NCI-H748 treated with DMSO at 0.1 percent for 48 hours (cell line): ENCODE measurements at places on chromosomes 11 and 22.

DNA sequence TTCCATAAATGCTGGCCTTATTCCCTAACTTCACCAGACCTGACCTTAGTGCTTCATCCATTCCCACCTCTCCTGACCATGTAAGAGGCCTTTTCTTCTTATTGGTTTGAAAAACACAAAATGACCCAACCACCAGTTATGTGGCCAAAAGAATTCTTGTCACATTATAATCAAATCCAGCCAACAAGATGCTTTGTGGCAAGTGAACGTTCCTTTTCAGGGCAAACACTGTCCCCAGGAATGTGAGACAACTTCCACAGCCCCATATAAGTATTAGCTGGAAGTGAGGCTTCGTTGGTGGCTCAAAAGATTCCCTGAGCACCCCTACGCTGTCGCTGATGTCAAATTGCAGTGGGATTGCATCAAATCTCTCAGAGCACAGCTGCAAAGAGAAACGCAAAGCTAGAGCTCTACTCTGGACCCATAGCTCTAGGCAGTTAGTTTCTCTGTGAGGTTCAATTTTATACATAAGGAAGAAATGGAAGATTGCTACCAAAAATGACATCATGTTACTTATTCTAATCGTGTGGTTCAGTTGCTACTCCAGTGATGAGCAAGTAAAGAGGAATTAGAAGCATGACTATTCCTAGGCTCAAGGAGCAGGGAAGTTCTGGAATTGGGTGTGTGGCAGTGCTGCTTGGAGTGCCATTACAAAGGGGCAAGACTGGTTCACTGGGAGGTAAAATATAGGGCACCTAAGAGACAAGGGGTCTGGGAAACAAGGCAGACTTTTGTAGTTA lies 26.1 kb downstream of the GLYATL1 start:
- no peak for DNase-seq

DNA sequence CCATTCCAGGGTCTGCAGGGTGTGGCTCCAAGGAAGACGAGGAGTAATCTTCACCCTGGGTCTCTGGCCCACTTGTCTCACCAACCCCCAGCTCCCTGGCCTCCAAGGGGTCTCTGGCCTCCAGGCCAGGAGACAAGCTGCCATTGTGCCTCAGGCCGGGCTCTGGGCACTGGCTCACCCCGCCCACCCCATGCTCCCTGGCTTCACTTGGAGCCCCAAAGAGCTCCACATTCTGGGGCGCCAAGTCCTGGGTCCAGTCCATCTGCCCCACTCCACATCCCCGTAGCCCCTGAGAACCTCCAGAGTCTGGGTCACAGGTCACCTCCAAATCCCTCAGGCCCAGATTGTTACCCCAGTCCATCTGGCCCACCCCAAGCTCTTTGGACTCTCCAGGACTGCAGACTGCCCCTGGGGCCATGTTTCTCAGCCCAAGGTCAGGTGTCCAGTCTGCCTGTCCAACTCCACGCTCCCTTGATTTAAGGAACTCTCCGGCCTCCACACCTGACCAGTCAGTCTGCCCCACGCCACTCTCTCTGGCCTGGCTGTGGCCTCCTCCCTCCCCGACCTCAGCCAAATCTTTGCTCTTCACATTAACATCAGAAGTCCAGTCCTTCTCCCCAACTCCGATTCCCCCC lies 16.2 kb downstream of the TNKS1BP1 start:
- no peak for DNase-seq

- no peak for DNase-seq
Observed at GRCh38 chr11:58693026-58693425, 38.7 kb downstream of the GLYAT start.

DNA sequence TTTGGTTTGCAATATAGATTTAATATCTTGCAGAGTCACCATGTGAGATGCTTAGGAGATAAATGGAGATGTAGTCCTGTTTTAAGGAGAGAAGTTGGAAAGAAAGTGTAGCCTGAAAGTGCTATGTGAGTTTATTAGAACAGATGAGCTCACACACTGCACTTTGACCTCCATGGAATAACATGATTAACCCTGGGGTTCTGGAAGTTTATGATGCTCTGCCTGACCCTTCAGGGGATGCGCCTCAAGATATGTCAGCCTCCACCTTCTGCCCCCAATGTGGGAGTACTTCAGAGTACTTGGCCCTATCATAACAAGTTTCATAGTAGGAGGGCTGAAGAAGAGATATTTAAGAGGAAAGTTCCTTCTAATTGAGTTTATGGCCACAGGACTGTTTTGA lies 23.3 kb upstream of the TRIM21 start:
- no peak for DNase-seq

DNA sequence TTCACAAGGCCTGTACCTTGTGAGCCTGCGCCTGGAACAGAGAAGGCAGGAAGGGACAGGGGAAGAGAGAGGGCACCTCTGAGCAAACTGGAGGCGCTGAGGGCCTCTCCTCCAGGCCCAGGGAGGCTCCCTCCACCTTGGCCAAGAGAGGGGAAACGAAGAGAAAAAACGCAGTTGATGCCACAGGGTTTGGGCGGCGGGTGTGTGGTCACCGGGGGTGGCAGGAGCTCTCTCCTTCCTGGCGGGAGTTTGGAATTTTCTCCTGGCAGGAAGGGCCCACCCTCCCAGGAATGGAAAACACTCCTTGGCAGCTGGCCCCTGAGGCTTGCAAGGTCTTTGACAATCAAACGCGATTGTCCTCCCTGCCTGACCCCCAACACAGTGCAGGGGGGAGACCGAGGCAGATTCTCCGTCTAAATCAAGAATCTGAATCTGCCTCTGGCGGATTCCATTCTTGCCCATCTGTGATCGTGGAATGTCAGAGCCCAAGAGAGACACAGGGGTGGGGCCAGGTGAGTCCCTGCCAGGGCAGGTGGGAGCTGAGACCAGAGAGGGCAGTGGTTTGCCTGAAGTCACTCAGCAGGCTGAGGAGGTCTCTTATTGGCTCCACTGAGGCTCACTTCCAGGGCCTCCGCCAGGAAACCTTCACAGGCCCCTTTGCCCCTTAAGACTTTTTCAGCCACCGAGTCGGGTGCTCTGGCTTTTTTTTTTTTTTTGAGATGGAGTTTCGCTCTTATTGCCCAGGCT lies 21.0 kb downstream of the RPL3 start:
- DNase-seq, result no peak

DNA sequence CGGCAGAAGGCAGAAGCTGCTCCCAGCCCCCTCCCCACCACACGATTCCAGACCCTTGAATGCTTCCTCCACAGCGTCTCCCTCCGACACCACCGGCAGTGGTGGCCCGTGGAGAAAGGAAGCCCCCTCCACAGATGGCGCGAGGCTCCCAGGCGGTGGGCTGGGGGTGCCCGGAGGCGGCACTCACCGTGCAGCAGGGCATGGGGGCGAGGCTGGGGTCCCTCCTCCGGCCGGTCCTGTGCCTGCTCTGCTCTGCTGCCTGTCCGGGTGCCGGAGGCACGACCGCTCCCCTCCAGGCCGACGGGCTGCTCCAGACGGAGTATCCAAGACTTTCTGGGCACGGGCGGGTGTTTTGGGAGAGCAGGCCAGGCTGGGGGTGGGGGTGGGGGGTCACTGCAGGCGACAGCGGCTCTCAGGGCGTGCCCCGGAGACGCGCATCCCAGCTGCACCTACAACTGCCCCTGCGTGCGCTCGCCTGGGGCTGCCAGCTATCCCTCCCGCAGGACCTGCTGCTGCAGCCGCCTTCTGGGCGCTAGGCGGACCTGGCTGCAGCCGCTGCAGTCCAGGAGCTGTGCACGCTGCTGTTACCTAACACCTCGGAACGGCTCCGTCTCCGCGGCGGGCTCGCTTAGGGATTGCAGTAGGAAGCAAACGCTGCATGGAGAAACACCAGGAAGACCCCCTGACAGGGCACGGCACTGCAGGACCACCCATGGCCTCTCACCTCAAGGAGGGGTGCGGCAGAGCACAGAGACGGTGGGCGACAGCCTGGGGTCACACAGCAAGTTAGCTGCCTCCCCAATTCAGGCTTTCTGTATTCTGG lies 15.2 kb downstream of the MRGPRG start:
- DNase-seq, result no peak

DNA sequence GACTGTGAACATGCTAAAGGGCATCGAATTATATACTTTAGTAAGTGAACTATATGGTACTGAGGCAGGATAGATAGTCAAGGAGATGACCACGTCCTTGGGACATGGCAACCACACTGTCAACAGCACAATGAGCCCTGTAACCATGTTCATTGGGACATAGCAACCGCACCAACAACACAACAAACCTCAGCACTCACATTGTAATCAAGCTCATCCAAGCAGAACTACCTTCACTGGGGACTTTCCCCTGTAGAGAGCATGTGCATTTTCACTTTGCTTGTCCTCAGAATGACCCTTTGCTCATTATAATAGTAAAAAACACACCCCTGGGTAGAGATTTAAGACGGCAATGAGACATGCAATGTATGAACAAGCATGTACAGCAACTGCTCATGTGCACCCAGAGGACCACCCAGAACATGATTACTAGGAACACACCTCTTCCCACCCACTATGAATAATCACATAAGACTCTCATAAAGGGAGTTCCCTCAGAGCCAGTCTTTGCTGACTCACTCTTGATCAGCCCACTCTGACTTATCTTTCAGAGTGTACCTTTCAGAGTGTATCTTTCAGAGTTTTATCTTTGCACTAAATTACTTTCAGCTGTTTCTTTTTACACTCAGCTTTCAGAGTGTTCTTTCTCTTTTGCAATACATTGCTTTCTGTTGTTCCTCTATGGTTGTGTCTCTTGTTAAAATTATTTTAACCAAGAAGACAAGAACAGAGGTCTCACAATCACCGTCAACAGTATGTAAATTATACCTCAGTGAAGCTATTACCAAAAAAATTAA lies 4.1 kb upstream of the PLAAT2 start:
- peak; percentile 24 for DNase-seq

DNA sequence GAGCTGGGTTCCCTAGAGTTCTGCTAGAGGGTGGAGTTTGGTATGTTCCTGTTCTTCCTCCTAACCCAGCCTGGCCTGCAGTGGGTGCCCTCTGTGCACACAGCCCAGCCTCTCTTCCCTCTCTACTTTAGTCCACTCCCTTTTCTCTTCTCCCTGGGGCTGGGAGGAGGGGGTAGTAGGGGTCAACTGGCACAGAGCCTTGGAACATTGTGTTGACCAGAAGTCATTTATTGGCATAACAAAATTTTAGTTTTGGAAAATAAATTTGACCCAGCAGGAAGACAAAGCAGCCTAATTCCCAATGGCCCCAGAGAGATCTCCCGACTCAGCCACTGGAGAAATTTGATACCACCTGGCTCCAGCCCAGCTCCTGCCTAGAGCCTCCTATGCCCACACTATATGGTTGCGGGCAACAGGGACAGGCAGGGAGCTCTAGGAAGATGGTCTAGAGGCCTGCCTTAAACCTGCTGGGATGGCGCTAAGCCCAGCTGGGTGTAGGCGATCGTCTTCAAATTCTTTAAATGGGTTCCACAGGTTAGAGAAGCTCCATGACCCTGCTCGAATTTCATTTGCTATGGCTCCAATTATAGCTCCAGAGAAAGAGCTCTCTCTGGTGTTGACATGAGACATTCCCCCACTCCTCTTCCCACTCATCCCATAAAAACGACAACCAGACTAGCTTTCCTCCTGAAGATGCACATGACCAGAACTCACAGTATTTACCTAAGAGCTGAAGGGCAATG lies 9.9 kb downstream of the PCSK7 start:
- DNase-seq, result no peak
